ENCODE measurements at places on chromosomes 1 and 21.

- H3K4me1 ChIP-seq = peaks cover 7% of the 10 kb centered on the region
- no peak overlapping the region for H3K4me3 ChIP-seq
- DNase-seq = no peak
- no peaks in the 10 kb centered on the region for H3K36me3 ChIP-seq
Measured at GRCh38 chr1:27513958-27514357, 24.0 kb upstream of the WASF2 start.

DNA sequence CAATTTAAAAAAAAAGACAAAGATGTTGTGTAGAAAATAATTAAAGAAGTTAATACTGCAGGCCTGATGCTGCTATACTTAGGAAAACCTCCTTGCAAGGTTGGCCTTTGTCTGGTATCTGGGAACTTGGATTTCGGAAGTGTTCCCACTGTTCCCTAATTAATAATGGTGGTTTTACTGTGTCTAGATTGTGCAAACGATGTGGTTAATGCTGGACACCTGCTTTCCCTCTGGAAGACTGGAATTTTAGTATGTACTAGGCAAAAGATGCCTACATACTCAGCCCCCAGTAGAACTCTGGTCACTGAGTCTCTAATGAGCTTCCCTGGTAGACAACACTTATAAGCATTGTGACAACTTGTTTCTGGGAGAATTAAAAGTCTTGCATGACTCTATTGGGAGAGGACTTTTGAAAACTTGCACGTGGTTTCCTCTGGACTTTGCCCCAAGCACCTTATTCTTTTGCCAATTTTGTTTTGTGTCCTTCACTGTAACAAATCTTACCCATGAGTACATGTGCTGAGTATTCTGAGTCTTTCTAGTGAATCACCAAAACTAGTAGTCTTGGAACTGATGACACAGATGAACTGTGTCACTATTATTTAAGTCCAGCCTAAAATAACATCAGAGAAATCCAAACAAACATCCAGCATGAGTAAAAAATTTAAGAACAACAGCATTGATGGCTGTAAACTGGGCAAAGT, 40.4 kb downstream of the LIN9 start:
- H3K27me3 ChIP-seq = no peaks in the 10 kb centered on the region
- H3K4me1 ChIP-seq = no peaks in the 10 kb centered on the region
- no peak overlapping the region for H3K4me3 ChIP-seq
- H3K27ac ChIP-seq = no peak overlapping the region
- no peaks in the 10 kb centered on the region for H3K36me3 ChIP-seq
- DNase-seq = no peak

DNA sequence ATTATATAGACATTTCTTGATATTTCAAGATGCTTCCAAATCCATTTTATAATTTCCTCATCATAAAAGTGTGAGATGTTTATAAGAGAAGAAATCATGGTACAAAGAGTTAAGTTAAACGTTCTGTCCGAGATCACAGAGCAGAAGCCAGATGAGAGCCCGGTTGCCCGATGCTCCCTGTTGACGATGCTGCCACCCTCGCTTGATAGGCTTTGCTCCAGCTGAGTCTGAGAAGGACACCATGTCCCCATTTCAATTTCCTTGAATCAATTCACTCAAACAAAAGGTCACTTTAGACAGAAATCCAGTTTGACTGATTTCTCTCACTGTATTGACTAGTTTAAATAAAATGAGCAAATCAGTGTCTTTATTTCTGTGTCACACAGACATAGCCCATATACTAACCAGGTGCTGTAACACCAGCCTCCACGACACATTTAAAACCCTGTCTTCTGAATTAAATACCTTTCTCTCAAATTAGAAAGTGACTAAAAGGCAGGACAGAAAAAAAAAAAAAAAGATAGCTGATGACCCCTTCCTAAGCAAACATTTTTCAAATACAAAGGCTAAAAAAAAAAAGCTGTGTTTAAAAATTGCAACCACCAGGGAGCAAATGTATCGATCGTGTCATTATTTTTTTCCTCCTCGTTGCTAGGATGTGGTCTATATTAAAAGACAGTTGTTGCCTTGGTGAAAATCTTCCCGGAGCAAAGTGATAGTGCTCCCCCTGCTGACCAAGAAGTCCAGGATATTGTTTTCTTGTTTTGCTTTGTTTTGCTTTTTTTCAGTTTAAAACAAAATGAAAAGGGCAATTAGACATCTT, 35.2 kb downstream of the DNASE2B start:
- H3K27ac ChIP-seq = peak overlapping the region; percentile 49
- peaks cover 43% of the 10 kb centered on the region for H3K4me1 ChIP-seq
- H3K27me3 ChIP-seq = no peaks in the 10 kb centered on the region
- no peaks in the 10 kb centered on the region for H3K36me3 ChIP-seq

DNA sequence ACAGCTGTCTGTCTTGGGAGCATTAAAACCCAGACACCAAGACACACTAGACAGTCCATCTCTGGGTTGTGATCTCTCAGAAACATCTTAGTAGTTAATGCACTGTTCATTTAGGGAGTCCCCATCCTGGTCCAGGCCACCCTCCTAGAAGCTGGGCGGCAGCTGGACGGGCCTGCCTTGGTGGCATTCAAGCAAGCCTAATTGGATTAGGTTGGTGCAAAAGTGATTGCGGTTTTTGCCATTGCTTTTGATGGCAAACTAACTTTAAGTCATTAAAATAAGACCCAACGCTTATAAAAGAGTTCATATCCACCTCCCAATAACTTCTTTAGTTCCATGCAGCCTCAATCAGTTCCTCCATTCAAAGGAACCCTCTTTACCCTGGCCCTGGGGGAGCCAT, 21.7 kb downstream of the ATP5PO start:
- peaks cover 12% of the 10 kb centered on the region for H3K4me1 ChIP-seq
- no peak overlapping the region for H3K27ac ChIP-seq
- H3K4me3 ChIP-seq = no peak overlapping the region

DNA sequence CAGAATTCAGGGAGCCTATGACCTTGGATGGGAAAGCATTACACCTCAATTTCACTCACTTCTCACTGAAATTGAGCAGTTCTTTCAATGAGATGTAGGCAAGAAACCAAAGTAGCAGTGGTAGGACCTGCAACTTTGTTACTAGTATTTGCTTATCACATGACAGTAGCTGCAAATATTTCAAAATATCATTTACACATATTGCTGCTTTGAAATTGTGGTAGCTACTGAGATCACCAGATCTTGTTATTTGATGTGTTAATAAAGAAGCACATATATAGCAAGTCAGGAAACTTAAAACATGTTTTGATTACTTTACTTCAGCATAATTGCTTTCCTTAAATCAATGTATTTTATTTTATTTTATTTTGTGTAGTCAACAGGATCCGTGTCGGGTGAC, 12.9 kb downstream of the LDLRAD2 start:
- H3K36me3 ChIP-seq = no peaks in the 10 kb centered on the region
- H3K4me3 ChIP-seq = no peak overlapping the region
- no peak for DNase-seq
- no peaks in the 10 kb centered on the region for H3K27me3 ChIP-seq
- H3K4me1 ChIP-seq = no peaks in the 10 kb centered on the region
- no peak overlapping the region for H3K27ac ChIP-seq
